BJ (cell line): ENCODE measurements at places on chromosomes 4 and X. TPM values are rescaled to one million over a fixed set of nuclear protein-coding genes. Genes with fewer than 3 reads are reported as not detected.

DNA sequence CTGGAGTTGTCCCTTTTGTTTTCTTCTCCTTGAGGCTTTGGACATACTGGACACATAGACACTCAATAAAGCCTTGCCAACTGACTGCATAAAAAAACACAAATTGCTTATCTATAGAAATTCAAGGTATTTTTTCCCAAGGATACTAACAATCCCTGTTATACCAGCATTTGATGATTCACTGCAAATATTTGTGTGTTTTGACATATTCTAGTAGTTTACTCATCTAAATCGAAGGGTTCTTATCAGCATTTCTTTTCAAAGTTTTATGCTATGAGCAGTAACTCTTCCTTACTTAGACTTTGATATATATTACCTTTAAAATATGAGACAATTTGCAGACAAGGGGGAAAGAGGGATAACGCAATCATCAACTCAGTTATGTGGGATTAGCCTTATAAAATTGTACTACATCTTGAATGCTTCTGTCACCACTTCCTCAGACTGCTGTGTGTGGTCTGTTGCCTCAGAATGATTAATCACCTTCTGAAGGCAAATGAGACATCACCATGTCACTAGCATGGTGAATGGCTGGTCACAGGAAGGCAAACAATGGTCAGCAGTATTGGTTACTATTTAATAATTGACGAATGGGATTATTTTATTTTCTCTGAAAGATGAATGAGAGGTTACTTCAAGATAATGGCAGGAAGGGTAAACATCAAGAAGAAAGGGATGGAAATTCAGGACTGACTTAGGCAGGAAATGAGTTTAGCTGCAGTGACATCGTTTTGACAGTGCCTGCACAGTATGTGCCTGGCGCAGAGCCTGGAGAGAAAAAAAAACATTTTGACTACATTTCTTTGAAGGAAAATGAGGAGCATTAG lies 544.3 kb upstream of the CNKSR2 start:
- DNase-seq = no peak

DNA sequence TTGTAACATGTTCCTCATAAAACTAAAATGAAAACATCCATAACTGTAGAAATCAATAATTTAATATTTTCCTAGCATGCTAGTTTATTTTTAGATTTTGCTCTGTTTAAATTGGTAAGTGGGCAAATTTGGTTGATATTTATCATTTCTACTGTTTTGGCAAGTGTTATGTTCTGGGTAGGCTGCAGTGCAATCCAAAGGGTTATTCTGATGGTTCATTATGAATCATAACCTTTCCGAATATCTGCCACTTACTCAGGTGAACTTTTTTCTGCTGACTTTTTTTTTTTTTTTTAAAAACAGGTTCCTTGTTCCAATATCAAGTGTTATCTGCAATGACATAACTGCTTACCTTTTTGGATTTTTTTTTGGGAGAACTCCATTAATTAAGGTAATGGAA lies 52.0 kb downstream of the CDS1 start:
- DNase-seq = no peak

EPHA5 gene
- polyA plus RNA-seq = 2.5 and 2.8 TPM in 2 replicates

DNA sequence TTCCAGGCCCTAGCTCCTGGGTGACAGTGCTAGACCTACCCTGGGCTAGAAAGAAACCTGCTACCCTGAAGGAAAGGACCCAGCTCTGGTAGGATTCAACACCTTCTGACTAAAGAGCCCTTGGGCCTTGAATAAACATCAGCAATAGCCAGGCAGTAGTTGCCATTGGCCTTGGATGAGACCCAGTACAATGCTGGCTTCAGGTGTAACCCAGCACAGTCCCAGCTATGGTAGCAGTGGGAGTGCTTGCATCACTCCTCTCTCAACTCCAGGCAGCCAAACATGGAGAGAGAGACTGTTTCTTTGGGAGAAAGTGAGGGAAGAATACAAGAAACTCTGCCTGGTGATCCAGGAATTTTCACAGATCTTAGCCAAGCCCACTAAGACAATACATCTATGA lies 73.5 kb upstream of the CXorf66 start:
- no peak for DNase-seq

CTAG2 gene
- not detected in 2 replicates for polyA plus RNA-seq

GPAT3 gene
- polyA plus RNA-seq = 0.37 and 0.58 TPM in 2 replicates

PFKFB1 gene
- polyA plus RNA-seq = 0.10 and 0.15 TPM in 2 replicates

SSX2B gene
- polyA plus RNA-seq = not detected in 2 replicates

- no peak for DNase-seq
Measured at GRCh38 chr4:187118166-187118565, 394.5 kb upstream of the FAT1 start.

ETDB gene
- not detected in 2 replicates for polyA plus RNA-seq

GRCh38 chrX:84118769-84119168 lies 69.2 kb downstream of the RPS6KA6 start:
- DNase-seq = no peak

- DNase-seq = no peak
Measured at GRCh38 chr4:8040607-8041006, 100.9 kb upstream of the AFAP1 start.
